ENCODE measurements at places on chromosomes 4 and X. TPM values are rescaled to one million over a fixed set of nuclear protein-coding genes. Genes with fewer than 3 reads are reported as not detected.

USP38 gene
- 18.8 TPM for total RNA-seq

DCAF4L1 gene
- 0.13 TPM for total RNA-seq

FNIP2 gene
- 60.8 TPM for total RNA-seq

EDA gene
- total RNA-seq, result 2.5 TPM

RNF175 gene
- total RNA-seq, result not detected

SPANXA1 gene
- not detected for total RNA-seq

PNMA5 gene
- not detected for total RNA-seq

MAP9 gene
- 0.25 TPM for total RNA-seq

ERAS gene
- total RNA-seq, result not detected

KLKB1 gene
- total RNA-seq, result 102 TPM

GAGE2A gene
- 0.58 TPM for total RNA-seq

KLF8 gene
- total RNA-seq, result 0.58 TPM

BMX gene
- total RNA-seq, result 0.78 TPM

DAPP1 gene
- total RNA-seq, result 0.78 TPM

SH3BGRL gene
- total RNA-seq, result 10.5 TPM

MND1 gene
- total RNA-seq, result not detected

PABPC4L gene
- 0.05 TPM for total RNA-seq

CXCL5 gene
- total RNA-seq, result not detected
